ENCODE measurements at places on chromosomes 4 and X.

DNA sequence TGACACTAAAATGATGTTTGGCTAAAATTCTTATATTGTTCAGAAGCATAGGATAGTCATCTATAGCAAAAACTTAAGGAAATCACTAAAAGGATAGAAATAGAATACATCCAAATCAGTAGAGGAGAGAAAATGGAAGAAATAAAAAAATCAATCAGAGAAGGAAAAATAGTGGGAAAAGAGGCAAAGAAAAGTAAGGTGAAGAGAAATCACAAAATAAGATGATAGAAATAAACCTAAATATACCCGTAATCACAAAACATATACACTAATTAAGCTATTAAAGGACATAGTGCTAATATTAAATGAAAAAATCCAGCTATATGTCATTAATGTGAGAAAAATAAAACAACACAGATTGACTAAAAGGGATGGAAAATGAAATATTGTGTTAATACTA is 6.3 kb downstream of the PGRMC2 start:
- no peak for DNase-seq

GRCh38 chr4:166930464-166930863 is 303.8 kb downstream of the SPOCK3 start:
- DNase-seq: no peak

GRCh38 chrX:136041254-136041812 is 56.1 kb downstream of the SLC9A6 start:
- DNase-seq: no peak

DNA sequence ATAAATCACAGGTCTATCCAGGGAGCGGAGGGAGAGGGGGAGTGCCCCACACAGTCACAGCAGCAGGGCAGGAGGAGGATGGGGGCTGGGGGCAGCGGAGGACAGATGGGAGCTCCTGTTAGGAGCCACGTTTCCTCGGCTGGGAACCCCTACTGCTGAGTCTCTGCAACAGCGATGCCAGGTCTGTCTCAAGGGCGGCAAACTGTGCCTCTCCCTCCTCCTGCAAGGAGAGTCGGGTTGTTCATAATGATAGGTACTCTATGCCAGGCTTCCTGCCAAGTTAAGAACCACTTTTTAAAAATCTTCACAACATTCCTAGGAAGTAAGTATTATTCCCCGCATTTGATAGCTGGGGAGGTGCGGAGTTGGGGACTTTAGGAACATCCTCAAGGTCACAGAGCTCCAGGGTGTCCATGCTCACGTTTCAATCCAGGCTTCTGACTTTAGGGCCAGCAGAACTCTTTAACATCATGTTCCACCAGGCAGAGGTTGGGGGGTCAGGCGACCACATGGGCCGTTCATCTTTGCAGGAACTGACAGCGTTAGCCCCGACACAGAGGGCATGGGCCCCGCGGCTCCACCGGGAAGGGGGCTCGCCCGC is 98.3 kb upstream of the MAML3 start:
- no peak for DNase-seq

DNA sequence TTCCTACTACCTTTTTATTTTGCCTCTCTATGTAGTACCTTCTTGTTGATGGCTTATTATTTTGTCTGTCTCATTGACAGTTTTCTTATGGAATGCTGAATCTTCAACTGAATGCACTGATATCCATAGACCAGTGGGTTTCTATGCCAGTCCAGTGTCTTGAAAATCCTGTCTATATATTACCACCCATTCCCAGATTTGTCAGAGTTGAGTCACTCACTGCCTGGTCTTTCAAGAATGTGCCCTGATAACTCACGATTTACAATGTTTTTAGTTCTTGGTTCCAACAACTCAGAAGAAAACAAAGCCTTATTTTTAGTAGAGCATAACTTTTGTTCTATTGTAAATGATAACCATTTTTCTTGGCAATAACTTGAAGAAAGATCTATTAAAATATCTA is 606.0 kb upstream of the PITX2 start:
- DNase-seq: no peak

GRCh38 chr4:84750260-84750959 is 167.5 kb downstream of the CDS1 start:
- peak; percentile 8 for DNase-seq

DNA sequence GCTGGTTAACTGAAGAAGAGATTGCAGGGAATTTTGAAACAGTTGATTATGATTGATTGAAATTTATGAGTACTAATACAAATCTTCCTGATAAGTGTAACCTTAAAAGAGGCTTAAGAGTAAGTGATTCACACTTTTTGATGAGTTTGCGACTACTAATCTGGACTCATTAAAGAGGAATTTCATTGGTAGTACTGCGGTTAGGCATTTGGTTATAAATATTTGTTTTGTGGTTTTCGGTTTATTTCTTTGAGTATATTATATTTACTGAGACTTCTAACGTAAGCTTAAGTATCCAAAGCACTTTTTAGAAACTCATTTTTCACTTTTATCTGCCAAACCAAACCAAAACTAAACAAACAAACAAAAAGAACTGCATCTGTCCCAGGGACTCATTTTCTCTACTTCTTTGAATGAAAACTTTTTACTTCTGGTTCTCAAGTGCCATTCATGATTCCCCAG is 20.7 kb downstream of the SLIT2 start:
- DNase-seq: no peak

DNA sequence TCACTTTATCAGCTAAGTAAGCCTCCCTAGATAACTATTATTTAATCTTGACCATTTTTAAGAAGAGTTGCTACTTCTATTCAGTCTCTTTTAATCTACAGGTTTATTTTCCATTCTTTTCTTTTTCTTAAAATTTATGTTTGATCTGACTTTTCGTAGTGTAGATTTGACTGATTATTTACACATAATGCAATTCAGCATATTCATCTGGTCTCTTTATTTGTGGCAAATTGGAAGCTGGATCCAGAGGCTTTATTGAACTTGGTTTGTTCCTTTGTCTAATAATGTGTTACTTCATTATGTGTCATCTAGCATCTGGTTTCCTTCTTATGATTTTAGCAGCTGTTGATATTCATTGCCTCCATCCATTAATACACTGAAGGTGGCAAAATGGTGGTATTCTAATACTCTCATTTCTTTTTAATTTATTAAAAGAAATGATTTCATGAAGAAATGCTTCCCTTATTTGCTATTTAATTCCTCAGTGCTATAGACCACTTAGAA is 113.0 kb downstream of the FBXW7 start:
- DNase-seq: no peak

DNA sequence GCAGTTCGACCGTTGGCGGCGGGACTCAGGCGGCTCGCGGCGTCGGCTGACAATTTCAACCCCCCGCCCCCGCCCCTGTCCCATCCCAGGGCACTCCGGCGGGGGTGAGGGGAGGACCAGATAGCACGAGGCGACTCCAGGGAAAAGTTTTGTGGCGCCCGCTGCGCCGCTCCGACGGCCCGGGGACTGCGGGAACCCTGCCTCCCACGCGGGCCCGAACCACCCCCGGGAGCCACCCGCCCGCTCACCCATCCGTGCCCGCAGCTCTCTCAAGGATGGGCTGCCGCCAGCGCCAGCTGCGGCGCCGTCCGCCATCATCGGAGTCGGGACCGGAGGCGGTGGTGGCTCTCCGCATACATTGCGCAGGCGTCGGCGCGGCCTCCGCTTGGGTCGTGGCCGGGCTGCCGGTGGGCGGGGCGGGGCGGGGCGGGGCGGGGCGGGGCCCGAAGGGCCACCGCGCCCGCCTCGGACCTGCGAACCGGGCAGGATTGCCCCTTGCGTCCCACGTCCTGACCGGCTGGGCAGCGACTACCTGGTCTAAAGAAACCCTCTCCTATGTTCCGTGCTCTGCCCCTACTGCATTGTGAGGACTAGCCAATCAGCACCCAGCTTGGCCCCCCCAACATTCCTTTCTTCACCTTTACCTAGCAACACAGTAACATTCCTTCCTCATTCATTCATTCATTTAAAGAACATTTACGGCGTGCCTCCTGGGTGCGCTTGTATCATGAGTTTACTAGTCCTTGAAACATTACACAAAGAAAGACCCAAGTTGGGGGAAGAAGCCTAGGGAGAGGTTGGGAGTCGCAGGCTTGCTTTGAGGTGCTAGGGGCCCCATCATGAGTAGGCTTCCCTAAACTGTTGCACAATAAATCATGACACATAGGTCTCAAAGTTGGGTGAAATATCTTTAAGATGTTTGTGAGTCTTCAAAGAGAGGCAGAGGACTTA is at the start of gene MAP7D3:
TSS of gene MAP7D3 (minus strand) at position 360 of the 951 bp plus-strand sequence. CDS start at position 318, 42 bp downstream.
- peak; percentile 60 for DNase-seq

GRCh38 chrX:125175991-125176584 is 143.6 kb upstream of the TEX13C start:
- DNase-seq: no peak

- DNase-seq: no peak
Observed at GRCh38 chr4:12746221-12746620, 737.9 kb downstream of the RAB28 start.

GRCh38 chr4:25297528-25298242 is 14.9 kb upstream of the ZCCHC4 start:
- no peak for DNase-seq

DNA sequence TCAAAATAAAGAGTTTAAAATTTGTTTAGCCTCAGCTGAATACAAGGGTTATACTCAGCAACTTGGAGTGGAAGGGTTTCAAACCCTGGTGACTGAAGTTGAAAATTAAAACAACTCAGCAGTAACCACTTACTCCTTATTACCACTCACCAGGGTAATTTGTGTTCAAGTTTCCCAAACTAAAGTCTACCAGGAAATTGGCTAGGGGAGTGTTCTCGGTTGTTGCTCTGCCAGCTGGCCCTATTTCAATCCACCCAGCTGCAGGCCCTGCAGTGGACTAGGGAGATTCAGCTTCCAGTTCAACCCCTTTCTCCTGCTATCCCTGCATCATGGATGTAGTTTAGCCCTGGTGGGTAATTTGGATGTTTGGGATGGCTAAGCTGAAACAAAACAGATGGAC is 37.8 kb upstream of the EXOC1L start:
- DNase-seq: no peak

GRCh38 chr4:664713-665231 is 9.3 kb downstream of the ATP5ME start:
- DNase-seq: no peak

GRCh38 chrX:129721870-129722269 is 16.9 kb upstream of the XPNPEP2 start:
- DNase-seq: no peak

All from T-helper 1 cell (primary cell).